ENCODE measurements at places on chromosomes 13 and 19.
A peak's percentile ranks its signal among the peaks of the same experiment; 100 is the strongest.

DNA sequence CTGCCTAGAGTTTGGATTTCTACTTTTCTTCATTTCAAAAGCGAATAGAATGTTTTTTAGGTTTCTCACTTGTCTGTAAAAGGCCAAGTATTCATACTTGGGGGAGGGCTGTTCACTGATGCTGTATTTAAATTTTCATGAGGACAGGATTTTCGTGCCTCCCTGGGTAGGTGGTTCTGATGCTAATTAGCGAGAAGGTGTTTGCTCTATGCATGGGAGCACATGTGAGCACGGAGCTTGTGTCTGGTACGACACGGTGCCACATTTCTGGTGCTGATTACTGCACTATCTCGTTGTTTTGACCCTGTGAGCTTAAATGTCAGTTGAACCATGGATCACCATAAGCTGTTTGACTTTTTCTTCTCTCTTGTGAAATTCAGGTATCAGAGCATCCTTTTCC is 45.8 kb downstream of the MTUS2 start:
- no peak for DNase-seq

DNA sequence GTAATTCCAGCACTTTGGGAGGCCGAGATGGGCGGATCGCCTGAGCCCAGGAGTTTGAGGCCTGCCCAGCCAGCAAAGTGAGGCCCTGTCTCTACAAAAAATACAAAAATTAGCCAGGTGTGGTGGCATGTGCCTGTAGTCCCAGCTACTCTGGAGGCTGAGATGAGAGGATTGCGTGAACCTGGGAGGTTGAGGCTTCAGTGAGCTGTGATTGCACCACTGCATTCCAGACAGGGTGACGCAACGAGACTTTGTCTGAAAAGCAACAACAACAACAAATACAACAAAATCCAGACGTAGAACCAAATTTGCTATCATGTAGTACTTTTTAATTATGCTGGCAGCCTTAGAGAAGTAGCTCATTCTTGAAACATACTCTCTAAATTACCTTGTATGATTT is 277.1 kb downstream of the KLF5 start:
- DNase-seq = no peak

- no peak for DNase-seq
Observed at GRCh38 chr13:60286707-60287106, 110.3 kb upstream of the TDRD3 start.

DNA sequence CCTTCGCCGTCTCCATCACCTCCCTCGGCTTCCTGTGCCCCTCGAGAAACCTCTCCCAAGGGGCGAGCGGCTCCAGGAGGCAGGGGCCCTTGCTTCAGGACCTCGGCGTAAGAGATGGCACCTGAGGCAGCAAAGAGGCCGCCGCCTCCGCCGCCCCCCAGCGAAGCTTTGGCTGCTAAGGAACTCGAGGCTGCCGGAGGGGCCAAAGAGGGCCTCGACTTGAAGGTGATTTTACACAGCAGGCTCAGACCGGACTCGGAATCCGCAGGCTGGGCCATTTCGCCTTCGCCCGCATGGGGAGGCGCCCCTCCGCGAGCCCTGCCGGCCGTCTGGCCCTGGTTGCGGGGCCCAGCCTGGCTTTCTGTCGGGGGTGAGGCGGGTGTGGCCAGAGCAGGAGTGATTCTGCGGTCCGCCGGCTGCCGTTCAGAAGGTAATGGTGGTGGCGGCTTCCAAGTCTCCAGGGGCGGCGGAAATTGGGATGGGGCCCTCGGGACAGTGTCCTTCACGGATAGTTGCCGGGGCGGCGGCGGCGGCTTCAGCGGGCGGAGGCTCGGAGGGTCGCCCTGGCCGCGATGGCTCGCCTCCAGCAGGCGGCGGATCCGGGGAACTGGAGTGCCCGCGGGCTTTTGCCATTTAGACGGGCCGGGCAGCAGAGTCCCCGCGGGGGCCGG is 1.4 kb downstream of the GGN start:
- DNase-seq = no peak

GRCh38 chr13:84954636-84955035 is 844.6 kb downstream of the SLITRK6 start:
- no peak for DNase-seq

DNA sequence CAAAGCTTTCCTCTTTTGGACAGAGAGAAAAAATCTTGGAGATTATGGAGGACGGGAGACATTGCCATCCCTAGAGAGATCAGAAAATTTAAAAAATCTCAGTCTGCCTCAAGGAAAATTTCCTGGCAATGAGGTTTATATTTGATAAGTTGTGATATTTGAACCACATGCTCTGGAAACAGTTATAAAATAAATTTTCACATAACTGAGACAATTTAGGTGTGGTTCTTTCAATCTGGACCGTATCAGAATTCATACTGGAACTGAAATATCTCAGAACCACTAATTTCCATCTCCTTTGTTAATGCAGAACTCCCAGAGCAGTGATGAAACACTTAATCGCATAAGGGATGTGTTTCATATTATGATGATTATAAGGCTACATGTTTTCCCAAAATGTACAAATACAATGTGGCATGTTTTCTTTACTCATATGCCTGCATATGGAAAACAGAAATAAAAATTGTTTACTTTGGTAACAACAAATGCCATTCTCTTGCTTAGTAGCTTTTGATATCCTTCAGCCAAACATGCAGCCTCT is 13.7 kb downstream of the UBE2L5 start:
- DNase-seq = no peak

GRCh38 chr19:34220472-34221063 is 33.8 kb upstream of the GARRE1 start:
- DNase-seq = peak; percentile 59

GRCh38 chr13:20714563-20715329 is 11.2 kb downstream of the IL17D start:
- no peak for DNase-seq

DNA sequence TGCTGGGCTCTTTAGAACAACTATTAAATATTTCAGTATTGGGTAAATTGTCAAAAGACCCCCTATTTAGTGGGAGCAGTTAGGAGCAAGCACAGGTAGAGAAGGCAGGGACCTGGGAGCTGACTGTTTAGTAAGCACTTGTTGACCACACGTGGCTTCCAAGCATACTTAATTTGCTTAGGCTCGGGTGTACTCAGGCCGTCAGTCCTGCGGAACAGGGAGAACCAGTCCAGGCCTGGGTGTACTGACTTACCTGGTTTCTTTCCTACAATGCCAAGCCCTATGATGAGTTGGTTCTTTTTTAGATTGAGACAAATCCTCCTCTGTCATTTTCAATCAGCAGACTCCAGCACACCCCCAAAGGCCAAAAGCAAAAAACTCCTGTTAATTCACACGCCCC is 90.0 kb downstream of the WDFY2 start:
- DNase-seq = no peak

DNA sequence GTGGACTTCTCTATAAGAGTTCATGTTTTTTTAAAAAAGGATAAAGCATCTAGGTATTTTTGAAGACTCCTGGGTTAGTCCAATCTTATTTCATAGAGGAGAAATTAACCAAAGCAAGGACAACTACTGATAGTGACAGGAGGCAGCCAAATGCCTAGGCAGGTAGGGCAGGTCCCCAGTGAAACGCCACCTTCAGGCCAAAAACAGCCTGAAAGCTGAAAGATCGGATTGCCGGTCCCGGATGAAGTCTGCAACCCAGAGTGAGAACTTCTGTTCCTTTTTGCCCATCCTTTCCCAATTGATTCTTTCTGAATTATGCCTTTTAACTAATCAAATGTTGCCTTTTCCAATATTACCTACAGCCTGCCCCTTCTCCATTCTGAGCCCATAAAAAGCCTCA is 6.1 kb upstream of the GGACT start:
- DNase-seq = peak; percentile 13

GRCh38 chr13:45068036-45069001 is 52.0 kb upstream of the GTF2F2 start:
- DNase-seq = no peak

GRCh38 chr19:45175515-45176345 is 2.3 kb downstream of the TRAPPC6A start:
- DNase-seq = no peak

GRCh38 chr13:42116225-42116624 is 67.8 kb downstream of the DGKH start:
- DNase-seq = no peak

GRCh38 chr13:110562036-110562597 is 595 bp upstream of the RAB20 start:
- DNase-seq = no peak

GRCh38 chr19:48963371-48964204 is 1.5 kb upstream of the FTL start:
- no peak for DNase-seq

DNA sequence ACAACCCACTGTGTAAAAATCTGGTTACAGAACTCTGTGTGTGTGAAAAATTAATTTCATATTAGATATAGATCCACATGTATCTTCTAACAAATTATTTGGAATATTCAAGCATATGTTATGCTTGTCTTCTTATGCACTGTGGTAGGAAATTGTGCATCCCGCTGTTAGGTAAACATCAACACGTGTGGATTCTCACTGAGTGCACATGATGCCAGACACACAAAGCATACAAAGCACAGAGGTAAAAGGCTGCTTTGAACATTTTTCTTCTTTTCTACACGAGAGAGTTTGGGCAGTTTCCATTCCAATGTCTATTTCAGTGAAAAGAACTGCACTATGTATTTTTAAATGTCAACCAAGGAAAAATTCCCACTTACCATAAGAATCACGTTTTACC is 354.9 kb downstream of the PCDH9 start:
- no peak for DNase-seq

DNA sequence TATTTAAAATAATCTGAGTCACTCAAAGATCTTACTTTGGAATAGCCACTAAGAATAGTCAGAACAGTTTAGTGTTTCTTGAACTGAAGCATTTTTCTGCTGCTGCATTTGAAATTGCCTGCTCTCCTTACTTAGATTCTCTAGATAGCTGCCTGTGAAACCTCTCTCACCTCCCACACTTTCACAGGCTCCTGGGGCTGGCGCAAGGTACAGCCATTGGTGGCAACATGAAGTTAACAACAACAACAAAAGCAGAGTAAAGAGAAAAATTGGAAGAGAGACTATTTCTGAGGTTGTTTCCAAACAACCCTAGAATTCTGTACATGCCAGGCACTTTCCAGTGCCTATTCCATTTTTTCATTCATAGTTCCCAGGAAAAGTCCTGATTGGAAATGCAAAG is 25.3 kb downstream of the SLITRK5 start:
- no peak for DNase-seq

DNA sequence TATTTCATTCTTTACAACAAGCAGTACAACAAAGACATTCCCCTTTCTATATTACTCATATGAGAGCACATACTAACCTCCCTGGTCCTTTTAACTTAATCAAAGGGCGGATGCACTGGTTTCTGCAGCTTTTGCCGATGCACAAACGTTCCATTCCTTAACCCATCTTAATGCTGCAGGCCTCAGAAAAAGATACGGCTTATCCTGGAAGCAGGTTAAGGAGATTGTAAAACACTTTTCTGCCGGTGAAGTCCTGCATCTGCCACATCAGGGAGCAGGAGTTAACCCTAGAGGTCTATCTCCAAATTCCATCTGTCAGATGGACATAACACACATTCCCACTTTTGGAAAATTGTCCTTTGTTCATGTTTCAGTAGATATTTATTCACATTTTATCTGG is 11.5 kb upstream of the ZNF814 start:
- DNase-seq = no peak

DNA sequence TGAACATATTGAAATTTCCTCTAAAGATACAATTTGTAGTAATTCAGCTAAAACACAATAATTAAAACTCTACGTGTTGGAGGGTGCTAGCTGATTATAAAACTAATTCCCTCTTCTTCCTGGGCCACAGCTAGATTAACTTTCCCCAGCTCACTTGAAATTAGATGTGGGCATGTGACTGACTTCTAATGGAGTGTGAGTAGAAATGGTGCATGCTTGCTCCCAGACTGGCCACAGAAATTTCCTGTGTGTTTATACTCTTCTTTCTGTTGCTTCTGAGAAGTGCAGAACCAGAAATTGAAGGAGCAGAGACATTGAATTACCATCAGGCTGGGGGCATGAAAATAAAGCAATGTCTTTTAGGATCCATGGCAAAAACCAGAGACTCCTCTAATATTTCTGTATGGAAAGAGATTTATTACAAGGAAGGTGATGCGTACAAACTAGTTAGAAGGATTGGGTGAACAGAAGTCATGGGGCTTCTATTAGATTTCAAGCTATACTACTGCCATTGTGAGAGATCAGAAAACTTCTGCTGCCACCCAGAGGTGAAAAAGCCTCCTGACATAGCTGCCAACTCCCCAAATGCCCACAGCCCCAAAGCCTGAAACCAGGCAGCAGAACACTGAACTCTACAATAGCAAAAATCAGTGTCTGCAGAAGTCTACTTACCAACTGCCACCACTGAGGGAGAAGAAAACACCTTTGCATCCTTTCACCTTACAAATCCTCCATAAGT is 379.2 kb upstream of the MIR17HG start:
- DNase-seq = peak; percentile 70

DNA sequence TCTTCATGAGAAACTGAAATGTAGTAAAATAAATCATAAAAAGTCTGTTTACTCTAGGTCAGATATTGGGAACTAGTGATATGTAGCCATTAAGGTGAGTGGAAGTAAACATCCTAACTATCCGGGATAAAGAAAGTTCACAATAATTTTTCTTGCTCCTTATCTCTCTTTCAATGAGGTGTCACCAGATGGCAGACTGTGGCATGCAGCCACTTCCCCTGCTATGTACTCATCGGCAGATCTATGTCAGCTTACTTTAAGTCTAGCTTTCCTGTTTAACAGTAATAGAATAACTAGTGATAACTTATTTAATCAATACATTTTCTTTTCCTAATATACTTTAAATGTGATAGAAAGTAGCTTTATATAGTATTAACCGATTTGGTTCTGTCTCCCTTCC is 181.9 kb downstream of the NDFIP2 start:
- no peak for DNase-seq

GRCh38 chr13:26348966-26349365 is 95.0 kb downstream of the CDK8 start:
- DNase-seq = no peak

DNA sequence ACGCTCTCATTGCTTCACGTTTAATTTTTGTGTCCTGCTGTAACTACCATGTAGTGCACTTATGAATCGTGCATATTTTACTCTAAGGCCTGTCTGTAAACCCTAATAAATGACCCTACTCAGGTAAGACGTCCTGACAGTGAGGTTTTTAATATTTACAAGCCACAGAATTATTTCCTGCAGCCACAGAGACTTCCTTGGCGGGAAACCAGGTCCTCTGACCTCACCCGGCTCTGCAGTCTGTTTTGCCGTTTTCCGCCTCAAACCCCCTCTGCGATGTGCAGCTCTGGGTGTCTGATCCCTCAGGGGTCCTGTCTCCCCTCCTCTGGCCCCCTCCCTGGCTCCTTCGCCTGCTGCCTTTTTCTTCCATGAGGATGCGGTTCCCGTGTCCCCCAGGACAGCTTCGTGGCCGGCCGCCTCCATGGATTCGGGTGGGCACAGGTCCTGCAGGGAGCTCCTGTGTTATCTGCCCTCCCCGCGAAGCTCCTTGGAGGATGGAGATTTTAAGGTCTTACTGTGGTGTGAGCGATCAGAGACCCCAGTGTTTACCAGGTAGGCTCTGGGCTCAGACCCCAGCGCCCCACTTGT is 66.3 kb downstream of the MCF2L start:
- DNase-seq = no peak

GRCh38 chr19:16226184-16226591 is 28.5 kb downstream of the AP1M1 start:
- no peak for DNase-seq
